ENCODE measurements at places on chromosomes 3 and 15. TPM values are rescaled to one million over a fixed set of nuclear protein-coding genes. Genes with fewer than 3 reads are reported as not detected.

NAA50 gene
- 199 TPM for total RNA-seq

KIF23 gene
- 44.4 TPM for total RNA-seq

EXD1 gene
- total RNA-seq = not detected

RAB6B gene
- total RNA-seq = 0.73 TPM

IL5RA gene
- total RNA-seq = 0.73 TPM

CLEC3B gene
- total RNA-seq = 0.24 TPM

DNA sequence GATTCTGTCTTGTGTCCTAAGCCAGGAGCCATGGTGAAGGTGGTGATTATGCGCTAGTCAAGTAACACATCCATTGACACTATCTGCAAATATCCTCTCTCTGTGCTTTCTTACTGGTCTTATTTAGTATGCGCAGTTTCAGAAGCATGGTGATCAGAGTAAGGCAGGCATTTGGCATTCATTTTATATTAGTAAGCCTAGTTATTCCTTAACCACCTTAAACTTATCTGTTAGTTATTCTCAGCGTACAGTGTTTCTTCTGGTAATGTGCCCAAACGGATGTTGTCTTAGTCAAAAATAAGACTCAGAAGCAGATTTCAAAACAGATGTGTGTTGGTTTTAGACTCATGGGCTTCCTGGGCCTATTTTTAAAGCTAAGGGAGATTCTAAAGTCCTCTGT, 329.2 kb downstream of the GRM7 start:
- no peak for DNase-seq
- no peak overlapping the region for H3K27ac ChIP-seq
- no peak overlapping the region for H3K4me3 ChIP-seq
- H3K36me3 ChIP-seq = no peaks in the 10 kb centered on the region
- H3K4me1 ChIP-seq = no peaks in the 10 kb centered on the region
- no peaks in the 10 kb centered on the region for H3K27me3 ChIP-seq

GRCh38 chr15:78087951-78088772, 4.2 kb upstream of the SH2D7 start:
- no peaks in the 10 kb centered on the region for H3K4me1 ChIP-seq
- no peak for DNase-seq

- no peak overlapping the region for H3K4me3 ChIP-seq
- H3K4me1 ChIP-seq = no peaks in the 10 kb centered on the region
- no peak overlapping the region for H3K27ac ChIP-seq
- no peaks in the 10 kb centered on the region for H3K36me3 ChIP-seq
- H3K27me3 ChIP-seq = no peaks in the 10 kb centered on the region
Observed at GRCh38 chr15:79041601-79042168, 48.9 kb downstream of the RASGRF1 start.

GRCh38 chr3:55765398-55765797, 278.3 kb upstream of the WNT5A start:
- H3K27ac ChIP-seq = no peak overlapping the region
- no peak for DNase-seq
- no peaks in the 10 kb centered on the region for H3K27me3 ChIP-seq

- DNase-seq = no peak
- H3K36me3 ChIP-seq = no peaks in the 10 kb centered on the region
- H3K4me3 ChIP-seq = no peak overlapping the region
- no peaks in the 10 kb centered on the region for H3K27me3 ChIP-seq
- H3K4me1 ChIP-seq = no peaks in the 10 kb centered on the region
Observed at GRCh38 chr15:57792724-57793449, 86.4 kb downstream of the POLR2M start.

DNA sequence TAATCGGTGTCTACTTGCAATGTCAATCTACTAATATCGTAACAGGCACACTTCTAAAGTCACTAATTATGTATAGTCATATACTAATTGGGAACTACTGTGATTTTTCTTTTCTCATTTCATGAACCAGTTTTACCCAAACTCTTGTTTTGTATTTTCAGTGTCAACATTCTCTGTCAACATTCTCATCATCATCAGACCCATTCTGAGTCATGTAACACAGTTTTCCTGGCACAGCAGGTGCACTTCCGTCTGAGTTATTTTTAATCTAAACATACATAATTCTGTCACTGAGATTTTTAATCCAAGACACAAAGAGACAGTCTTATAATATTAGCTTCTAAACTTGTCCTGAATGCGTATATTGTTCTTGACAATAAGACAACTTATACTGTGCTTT, 205.1 kb upstream of the EIF1B start:
- no peak overlapping the region for H3K27ac ChIP-seq
- no peaks in the 10 kb centered on the region for H3K27me3 ChIP-seq
- DNase-seq = no peak
- H3K4me1 ChIP-seq = no peaks in the 10 kb centered on the region
- no peak overlapping the region for H3K4me3 ChIP-seq

DNA sequence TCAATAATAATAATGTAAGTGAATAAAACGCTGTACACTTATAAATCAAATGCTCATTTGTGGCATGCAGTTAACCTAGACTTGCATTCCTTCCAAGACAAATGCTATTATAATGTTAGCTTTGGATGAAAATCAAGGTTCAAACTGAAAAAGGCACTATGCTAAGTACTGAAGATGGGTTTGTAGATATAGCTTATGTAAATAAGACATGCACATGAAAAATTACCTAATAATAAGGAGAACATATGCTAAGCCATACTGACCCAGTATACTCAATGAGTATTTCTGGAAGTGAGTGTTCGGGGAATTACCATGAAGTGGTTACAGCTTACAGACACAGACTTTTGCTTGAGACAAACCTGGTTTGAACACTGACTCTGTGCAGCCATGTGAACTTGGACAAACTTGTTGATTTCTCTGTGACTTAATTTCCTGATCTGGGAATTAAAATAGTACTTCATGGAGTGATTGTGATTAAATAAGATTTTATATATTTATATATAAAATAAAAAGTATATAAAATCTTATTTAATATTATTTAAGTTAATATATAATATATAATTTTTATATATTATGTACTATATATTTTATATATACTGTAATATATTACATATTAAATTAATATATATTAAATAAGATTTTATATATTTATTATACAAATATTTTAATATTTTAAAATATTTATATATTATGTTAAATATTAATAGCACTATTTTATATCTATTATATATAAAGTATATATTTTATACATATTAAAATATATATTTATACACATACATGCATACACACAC, 159.2 kb downstream of the ZPLD1 start:
- H3K36me3 ChIP-seq = no peaks in the 10 kb centered on the region
- no peaks in the 10 kb centered on the region for H3K4me1 ChIP-seq
- no peak overlapping the region for H3K27ac ChIP-seq
- no peaks in the 10 kb centered on the region for H3K27me3 ChIP-seq
- H3K4me3 ChIP-seq = no peak overlapping the region

DNA sequence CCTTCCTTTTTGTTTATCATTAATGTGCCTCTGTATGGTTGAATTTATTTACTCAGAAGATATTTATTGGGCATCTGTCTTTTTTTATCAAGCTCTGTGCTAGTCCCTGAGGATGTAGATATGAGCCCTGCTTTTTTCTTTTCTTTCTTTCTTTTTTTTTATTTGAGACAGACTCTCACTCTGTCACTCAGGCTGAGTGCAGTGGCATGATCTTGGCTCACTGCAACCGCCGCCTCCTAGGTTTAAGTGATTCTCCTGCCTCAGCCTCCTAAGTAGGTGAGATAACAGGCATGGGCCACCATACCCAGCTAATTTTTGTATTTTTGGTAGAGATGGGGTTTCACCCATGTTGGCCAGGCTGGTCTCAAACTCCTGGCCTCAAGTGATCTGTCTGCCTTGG, 58.5 kb downstream of the MBNL1 start:
- H3K27ac ChIP-seq = no peak overlapping the region
- H3K36me3 ChIP-seq = no peaks in the 10 kb centered on the region
- H3K4me1 ChIP-seq = peaks cover 80% of the 10 kb centered on the region
- no peaks in the 10 kb centered on the region for H3K27me3 ChIP-seq
- H3K4me3 ChIP-seq = no peak overlapping the region
- DNase-seq = no peak

GRCh38 chr3:46950650-46951241, 25.8 kb downstream of the CCDC12 start:
- H3K4me3 ChIP-seq = no peak overlapping the region
- DNase-seq = no peak
- peaks cover 96% of the 10 kb centered on the region for H3K4me1 ChIP-seq
- H3K27ac ChIP-seq = no peak overlapping the region
- H3K27me3 ChIP-seq = no peaks in the 10 kb centered on the region

DNA sequence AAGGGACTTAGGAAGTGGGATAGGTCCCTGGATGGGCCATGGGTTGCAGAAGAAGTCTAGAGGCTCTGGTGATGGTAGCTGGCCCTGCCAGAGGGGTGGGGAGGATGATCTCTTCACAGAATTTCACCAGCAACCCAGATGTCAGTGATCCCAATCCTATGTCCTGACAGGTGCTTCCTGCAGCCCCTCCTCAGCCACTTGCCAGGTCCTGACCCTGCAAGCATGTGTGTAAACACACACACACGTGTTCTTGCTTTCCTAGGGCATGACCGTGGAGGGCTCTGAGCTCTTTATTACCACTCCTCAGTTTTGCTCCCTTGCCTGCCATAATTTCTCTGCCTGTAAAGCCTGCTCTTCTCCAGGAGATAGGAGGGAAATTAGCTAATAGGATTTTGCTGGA, 12.5 kb downstream of the TEX264 start:
- no peak for DNase-seq
- H3K27me3 ChIP-seq = no peaks in the 10 kb centered on the region
- H3K4me3 ChIP-seq = no peak overlapping the region
- H3K36me3 ChIP-seq = peaks cover 21% of the 10 kb centered on the region
- H3K4me1 ChIP-seq = peaks cover 99% of the 10 kb centered on the region

DNA sequence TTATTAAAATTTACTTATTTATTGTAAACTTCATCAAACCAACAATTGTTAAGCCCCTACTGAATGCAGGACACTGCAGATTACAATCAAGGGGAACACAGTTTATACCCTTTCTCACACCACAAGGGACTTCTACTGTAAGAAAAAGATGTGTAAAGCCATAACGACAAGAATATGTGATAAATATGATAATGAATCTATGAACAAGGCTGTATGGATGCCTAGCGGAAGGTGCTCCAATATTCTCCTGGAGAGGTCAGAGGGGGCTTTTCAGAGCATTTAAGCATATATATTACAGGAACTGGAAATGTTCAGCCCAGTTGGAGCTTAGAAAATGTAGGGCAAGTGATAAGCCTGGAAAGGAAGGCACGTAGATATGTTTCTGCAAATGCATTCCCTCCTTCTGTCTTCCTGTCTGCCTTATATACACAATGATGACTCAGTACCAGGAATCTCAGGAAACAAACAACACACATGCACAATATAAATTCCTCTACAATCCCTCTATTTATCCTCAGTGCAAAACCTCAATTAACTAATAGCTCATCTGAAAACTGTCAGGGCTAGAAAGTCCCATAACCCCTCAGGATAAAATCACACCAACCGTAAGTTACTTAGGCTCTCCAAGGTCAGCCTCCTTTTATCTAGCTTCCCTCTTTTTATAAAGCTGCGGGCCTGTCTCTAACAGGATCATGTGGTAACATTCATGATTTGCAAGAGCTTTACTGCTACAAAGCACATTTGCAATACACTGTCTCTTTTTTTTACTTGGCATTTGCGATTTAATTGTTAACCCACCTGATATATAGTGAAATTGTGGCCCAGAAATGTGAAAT, 393.1 kb downstream of the LPP start:
- no peaks in the 10 kb centered on the region for H3K4me1 ChIP-seq
- DNase-seq = no peak
- no peak overlapping the region for H3K4me3 ChIP-seq
- no peaks in the 10 kb centered on the region for H3K27me3 ChIP-seq
- no peaks in the 10 kb centered on the region for H3K36me3 ChIP-seq

DNA sequence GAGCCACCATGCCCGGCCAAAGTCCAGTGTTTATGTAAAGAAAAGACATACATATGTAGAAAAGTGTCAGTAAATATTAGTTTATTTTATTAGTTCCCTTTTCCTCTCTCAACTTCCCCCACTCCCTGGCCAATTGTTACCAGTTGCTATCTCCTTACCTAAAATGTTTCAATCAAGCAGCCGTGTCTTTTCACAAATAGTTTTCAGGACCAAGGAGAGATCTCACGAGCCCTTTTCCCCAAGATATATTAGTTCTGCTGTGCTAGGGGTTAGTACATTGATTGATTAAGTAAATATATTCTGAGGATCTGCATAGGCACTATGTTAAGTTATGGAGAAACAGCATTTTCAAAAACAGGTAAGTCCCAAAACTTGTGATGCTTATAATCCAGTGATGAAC, 87.4 kb downstream of the ZIC4 start:
- H3K27ac ChIP-seq = no peak overlapping the region
- no peak for DNase-seq
- H3K36me3 ChIP-seq = no peaks in the 10 kb centered on the region
- no peaks in the 10 kb centered on the region for H3K4me1 ChIP-seq

GRCh38 chr3:197561926-197562325, 6.2 kb upstream of the BDH1 start:
- no peaks in the 10 kb centered on the region for H3K36me3 ChIP-seq
- H3K27me3 ChIP-seq = peaks cover 6% of the 10 kb centered on the region
- no peak overlapping the region for H3K27ac ChIP-seq

DNA sequence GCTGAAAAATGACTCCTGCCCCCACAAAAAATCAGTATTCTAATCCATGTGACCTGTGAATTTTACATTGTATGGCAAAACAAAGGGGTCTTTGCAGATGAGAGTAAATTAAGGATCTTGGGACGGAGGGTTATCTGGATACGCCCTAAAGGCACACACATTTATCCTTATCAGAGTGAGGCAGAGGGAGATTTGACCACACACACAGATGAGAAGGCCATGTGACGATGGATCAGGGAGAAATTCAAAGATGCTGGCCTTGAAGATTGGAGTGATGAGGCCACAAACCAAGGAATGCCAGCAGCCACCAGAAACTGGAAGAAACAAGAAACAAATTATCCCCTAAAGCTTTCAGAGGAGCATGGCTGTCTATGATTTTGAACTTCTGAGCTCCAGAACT, 288.5 kb downstream of the XXYLT1 start:
- no peaks in the 10 kb centered on the region for H3K4me1 ChIP-seq
- H3K27me3 ChIP-seq = no peaks in the 10 kb centered on the region
- H3K27ac ChIP-seq = no peak overlapping the region
- H3K4me3 ChIP-seq = no peak overlapping the region
- H3K36me3 ChIP-seq = no peaks in the 10 kb centered on the region

- H3K4me3 ChIP-seq = no peak overlapping the region
- H3K27ac ChIP-seq = no peak overlapping the region
- DNase-seq = no peak
- no peaks in the 10 kb centered on the region for H3K36me3 ChIP-seq
- H3K27me3 ChIP-seq = no peaks in the 10 kb centered on the region
- H3K4me1 ChIP-seq = peaks cover 6% of the 10 kb centered on the region
Observed at GRCh38 chr15:89138999-89139612, 50.9 kb downstream of the ABHD2 start.

DNA sequence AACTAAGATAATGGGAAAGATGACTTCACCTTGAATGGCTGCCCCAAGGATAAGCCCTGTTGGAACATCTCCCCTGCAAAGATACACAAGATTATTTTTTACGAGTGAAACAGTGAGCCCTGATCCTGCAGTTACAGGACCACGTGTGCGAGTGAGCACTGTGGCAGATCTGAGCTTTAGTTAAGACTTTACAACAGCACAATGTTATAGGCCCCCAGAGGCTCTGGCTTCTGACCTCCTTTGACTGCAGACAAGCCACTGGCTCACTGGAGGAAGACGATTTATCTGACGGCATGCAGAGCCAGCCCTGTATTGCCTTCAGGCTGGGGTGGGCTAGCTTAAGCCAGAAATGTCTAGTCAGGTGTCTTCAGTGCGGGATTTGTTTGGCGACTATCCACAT, 174.4 kb downstream of the ARRDC4 start:
- H3K27ac ChIP-seq = no peak overlapping the region
- H3K27me3 ChIP-seq = no peaks in the 10 kb centered on the region
- DNase-seq = no peak
- no peaks in the 10 kb centered on the region for H3K36me3 ChIP-seq
- no peaks in the 10 kb centered on the region for H3K4me1 ChIP-seq
- no peak overlapping the region for H3K4me3 ChIP-seq

All from CD8-positive, alpha-beta memory T cell (primary cell).